ENCODE measurements at places on chromosomes 11 and 22.

DNA sequence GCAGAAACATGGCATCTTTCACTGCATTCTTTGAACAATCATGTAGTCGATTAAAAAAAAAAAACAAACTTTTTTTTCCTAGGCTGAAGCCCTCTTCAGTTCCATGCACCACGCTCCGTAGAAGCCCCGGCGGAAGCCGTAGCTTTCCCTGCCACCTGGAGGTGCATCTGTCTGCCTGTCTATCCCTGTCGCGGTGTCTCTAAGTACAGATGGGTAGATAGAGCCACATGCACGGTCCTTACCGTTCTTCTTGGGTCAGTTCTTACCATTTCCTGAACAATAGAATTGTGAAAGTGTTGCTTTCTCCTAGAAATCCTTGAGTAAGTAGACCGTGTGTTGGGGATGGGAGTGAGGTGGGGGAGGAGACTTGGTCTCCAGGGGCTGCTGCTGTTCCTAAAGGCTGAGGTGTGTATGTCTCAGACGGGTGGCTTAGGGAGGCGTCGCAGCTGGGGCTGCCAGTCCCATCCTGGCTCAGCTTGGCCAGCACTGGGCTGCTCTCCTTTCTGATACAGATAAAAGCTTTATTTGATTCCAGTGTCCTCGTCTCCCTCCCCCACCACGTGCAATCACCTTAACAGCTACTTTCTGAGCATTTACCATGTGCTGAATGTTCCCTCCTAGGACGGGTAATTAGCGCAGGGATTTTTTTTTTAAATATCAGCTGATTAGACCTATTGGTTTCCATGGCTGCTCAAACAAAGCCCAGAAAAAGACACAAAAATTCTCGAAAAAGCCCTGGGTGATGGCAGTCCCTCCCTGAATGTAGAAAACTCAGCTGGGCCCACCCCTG lies 46.8 kb downstream of the MACROD1 start:
- DNase-seq, result no peak

GRCh38 chr11:34278693-34279297 lies 79.0 kb downstream of the ABTB2 start:
- DNase-seq, result no peak

DNA sequence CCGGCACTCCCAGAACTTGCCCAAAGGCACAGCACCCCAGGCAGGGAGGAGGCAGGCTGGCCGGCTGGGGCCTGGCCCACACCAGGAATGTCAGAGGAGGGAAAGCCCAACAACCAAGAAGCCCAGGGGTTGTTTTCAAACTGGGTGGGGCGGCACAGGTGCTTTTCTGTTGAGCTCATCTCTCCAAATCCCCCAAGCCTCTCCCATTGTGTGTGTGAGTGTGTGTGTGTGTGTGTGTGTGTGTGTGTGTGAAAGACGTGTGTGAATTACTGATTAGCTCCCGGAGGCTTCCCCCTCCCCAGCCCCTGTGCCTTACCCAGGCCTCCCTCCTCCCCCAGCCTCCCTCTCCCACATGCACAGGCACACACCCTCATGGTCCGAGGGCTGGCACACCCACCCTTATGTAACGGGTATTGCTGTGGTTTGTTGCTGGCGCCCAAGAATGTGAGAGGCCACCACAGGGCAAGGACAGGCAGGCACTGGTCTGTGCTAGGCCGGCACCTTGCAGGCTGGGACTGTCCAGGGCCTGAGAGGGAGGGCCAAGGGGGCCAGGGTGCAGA lies 15.9 kb downstream of the TRIM29 start:
- DNase-seq, result no peak

DNA sequence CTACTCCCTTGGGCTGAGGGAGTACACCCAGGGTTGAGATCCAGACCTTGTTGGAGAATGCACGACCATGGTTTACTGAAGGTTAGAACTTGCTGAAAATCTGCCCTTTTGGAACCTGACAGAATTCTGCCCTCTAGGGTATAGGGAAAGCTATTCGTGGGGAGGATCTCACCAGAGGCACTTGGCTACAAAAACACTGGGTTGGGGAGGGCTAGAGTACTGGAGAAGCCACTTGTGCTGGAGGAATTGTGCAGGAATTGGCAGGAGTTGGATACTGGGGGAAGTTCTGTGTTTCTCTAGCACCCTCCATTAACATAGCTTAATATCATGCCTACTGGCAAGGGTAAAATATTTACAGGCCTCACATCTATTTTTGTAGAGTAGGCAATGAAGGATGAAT lies 55.8 kb downstream of the PPME1 start:
- DNase-seq, result no peak

DNA sequence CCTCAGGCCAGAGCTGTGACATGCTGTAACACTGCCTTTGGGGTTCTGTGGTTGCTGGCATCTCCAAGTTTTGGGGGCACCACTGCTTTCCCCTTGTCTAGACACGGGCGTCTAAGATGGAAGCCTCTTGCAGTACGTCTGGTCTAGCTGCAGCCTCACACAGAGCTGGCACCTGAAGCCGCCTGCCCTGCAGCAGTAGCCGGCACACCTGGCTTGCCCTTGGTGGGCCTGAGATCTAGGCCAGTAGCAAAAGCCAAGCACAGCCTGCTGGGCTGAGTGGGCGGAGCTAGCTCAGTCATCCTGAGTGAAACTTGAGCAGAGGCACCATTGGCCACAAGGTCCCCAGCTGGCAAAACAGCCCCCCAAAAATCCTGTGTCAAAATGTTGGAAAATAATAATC lies 154.2 kb downstream of the DLG2 start:
- DNase-seq, result no peak

- no peak for DNase-seq
Observed at GRCh38 chr11:125446279-125446678, 49.8 kb downstream of the FEZ1 start.

DNA sequence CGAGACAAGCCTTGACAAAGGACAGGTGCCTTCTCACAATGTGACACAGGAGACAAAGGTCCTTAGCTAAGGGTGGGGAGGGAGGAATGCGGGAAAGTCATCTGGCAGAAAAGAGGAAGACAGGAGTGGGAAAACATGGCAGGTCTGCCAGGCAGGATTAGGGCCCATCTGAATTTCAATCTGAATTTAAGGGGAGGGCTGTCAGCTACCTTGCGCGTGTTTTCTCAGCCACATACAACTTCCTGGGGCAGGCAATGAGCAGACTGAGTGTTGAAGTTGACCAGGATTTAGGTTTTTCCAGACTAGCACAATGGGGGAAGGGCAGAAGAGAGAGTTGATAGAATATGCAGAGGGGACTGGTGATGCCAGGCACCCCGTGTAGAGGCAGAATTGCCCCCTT lies 66.7 kb upstream of the LARGE1 start:
- DNase-seq, result no peak

DNA sequence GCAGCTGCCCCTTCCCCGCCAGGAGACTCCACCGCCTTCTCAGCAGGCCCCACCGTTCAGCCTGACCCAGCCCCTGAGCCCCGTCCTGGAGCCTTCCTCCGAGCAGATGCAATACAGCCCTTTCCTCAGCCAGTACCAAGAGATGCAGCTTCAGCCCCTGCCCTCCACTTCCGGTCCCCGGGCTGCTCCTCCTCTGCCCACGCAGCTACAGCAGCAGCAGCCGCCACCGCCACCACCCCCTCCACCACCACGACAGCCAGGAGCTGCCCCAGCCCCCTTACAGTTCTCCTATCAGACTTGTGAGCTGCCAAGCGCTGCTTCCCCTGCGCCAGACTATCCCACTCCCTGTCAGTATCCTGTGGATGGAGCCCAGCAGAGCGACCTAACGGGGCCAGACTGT lies 42.6 kb downstream of the PPP2R1B start:
- no peak for DNase-seq

DNA sequence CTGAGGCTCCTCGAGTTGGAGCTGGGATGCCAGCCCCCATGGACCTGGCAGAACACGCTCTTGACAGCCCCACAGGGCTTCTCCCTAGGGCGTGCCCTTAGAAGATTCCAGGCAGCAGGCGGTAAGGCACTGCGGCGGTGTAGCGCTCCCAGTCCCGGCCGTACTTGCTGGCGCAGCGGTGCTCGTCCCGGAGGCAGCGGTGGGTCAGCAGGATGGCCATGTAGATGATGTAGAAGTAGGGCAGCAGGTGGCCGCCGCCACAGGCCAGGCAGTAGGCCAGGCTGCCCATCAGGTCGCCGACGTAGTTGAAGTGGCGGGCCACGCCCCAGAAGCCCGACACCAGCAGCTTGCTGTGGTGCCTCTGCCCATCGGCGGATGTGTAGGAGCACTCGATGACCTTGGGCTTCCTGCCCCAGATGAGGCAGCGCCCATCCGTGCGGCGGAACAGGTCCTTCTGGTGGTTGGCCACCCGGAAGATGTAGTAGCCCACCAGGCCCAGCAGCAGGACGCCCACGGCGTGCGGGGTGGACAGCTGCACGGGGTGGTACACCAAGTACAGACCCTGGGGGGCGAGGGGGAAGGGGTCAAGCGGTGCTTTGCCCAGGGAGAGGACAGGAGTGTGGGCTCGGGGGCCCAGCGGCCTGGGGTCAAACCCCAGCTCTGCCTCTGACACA lies 12.8 kb downstream of the DHCR7 start:
- no peak for DNase-seq

Data from common myeloid progenitor, CD34-positive (primary cell).